Dorsolateral prefrontal cortex (tissue), 122 donors: ENCODE measurements at places on chromosomes 13 and 19. TPM values are rescaled to one million over a fixed set of nuclear protein-coding genes. Genes with fewer than 3 reads are reported as not detected.

DNA sequence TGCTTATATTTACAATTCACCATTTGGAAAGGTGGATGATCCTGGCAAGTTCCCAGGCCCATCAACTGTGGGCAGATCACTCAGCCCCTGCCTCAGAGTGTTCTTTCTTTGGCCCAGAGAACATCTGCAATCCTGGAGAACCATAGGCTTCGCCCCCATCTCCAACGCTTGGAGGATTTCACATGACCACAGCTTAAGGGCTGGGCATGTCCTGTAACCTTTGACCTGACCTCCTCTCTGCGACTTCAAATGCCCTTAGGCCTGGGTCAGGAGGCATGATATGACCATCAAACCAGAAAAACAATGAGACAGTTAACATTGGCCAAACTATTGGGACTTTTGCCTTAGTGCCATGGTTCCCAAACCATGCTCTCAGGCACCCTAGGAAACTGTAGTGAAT, 7.2 kb upstream of the MBNL2 start:
- no peak for DNase-seq

DNA sequence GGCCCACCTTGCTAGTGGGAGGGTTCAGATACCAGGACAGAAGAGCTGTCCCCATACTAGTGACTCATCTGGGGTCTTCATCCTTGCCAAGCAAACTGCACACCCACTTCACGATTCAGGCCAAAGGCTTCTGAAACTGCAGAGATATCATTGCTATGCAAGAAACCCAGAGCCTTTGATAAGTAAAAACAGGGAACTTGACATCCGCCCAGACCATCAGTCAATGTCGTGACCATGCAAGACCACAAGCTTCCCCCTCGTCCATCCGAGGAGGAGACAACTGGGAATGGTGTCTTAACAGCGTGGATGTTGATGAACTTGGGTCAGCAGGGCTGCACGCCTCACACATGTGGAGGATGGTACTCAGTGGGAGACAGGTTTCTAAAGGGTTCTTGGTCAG, 58.0 kb downstream of the ABCC4 start:
- DNase-seq, result peak; percentile 44

GRCh38 chr13:87810391-87810801, 139.2 kb downstream of the SLITRK5 start:
- DNase-seq, result no peak

ZNF556 gene
- total RNA-seq, result 0.34 TPM

- no peak for DNase-seq
These were observed 18.1 kb downstream of the CDADC1 start for GRCh38 chr13:49265822-49266221.

DNA sequence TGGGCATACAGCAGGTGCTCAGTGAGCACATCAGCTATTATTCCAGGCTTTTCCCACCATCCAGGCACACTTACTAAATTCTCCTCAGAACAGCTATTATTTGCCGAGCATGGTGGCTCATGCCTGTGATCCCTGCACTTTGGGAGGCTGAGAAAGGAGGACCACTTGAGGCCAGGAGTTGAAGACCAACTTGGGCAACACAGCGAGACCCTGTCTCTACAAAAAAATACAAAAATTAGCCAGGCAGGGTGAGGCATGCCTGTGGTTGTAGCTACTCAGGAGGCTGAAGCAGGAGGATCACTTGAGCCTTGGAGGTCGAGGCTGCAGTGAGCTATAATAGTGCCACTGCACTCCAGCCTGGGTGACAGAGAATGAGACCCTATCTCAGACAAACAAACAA, 35.4 kb downstream of the PTPRS start:
- DNase-seq, result no peak

DNA sequence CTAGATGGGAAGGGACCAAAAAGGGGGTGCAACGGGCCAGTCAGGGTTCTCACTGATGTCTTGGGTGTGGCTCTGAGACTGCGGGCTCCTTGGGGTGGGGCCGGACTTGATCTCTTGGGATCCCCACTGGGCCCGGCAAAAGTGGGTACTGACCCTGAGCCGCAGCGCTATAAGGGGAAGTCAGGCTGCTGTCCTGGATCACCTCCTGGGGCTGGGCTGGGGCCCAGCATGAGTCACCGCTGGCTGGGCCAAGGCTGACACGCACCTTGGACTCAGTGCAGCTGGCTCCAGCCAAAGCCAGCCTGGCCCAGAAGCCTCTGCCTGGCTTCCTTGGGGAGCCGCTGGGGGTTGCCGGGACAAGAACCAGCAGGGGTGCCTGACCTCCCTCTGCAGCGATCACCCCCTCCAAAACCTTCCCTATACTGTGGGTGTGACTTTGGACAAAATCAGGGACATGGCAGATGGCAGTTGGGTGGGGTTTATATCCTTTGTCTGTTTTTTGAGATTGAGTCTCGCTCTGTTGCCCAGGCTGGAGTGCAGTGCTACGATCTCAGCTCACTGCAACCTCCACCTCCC, 617 bp upstream of the IQCN start:
- DNase-seq, result peak; percentile 63

NRTN gene
- total RNA-seq, result not detected

GPR180 gene
- total RNA-seq, result 9.0 TPM

GRCh38 chr13:42807241-42807640, 25.9 kb downstream of the FAM216B start:
- DNase-seq, result no peak

- DNase-seq, result peak; percentile 83
These were observed 13.9 kb upstream of the CACNG6 start for GRCh38 chr19:53977429-53977990.

- DNase-seq, result peak; percentile 40
These were observed 3.7 kb upstream of the SIN3B start for GRCh38 chr19:16825312-16826052.

NLRP11 gene
- not detected for total RNA-seq

BEST2 gene
- total RNA-seq, result not detected
